OCI-LY7 (cell line): ENCODE measurements at places on chromosomes 11 and 22.

DNA sequence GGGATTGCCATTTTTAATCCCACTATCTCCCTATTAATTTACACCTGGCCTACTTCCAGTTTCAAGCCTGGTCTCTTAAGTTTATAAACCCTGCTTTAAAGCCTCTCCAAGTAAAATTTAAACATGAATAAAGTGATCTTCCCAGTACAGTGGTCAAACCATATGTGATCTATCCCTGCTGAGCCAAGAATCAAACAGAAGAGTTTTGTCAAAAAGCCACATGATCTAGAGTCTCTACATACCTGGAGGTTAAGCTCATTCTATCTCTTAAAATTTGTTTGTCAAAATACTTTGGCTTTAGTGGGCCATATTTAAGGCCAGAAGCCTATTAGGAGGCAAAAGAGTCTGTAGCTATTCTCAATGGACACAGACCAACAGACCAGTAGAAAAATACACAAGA, 42.9 kb upstream of the DDI1 start:
- DNase-seq = no peak

GRCh38 chr22:33875316-33875715, 45.0 kb downstream of the LARGE1 start:
- DNase-seq = no peak

DNA sequence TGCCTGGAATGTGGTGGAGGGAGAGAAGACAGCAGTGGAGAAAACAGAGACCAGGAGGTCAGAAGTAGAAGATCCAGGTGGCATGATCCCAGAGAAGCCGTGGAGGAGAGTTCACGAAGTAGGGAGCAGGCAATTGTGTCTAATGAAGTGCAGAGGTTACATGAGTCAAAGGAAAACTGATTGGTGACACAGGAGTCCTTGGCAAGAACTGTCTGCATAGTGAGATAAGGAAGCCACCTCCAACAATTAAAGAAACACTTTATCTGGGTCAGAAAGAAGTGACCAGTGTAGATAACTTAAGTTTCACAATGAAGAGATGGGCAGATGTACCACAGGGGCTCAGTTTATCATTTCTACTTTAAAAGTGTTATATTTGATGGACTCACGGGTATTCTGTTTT, 57.0 kb upstream of the PTH start:
- no peak for DNase-seq

DNA sequence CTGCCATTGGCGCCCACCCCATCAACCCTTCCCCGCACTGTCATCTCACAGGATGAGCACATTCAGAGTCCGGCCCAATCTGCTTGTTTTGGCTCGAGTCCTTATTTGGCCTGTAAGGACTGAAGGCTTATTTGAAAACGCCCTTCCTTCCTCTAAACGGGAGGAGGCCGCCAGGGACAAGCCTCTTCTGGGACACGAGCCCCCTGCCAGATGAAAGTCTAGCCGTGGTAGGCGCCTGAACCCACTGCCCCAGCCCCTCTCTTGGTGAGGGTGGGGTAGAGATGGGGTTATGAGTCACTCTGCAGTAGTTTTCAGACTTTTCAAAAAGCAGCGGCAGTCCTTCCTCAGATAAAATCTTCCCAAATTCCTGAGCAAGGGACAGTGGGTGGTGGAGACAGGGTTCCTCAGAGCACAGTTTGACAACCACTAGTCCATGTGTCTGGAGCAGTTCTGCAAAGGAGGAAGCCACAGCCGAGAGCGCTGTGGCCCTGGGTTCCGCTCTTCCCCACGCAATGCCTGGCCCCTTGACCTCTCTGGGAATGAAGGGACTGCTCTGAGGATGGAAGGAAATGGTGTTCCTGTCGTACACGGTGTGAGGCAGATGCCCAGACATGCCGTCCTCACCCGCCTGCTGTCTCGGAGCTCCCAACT, 57.0 kb downstream of the MYH9 start:
- no peak for DNase-seq

DNA sequence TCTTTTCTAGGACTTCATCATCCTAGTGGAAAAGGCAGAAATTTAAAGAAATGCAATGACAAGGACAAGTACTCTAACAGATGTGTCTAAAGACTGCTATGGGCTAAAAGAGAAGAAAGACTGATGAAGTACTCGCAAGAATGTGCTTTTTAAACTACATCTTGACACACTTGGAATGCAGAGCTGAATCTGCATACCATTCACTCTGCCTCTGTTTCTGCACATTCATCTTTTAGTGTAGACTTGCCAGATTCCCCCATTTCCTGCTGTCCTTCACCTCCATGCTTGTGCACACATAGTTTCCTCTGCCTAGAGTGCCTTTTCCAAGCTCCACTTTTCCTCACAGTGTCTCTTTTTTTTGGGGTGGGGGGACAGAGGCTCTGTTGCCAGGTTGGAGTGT, 239.0 kb upstream of the CCDC179 start:
- DNase-seq = no peak

DNA sequence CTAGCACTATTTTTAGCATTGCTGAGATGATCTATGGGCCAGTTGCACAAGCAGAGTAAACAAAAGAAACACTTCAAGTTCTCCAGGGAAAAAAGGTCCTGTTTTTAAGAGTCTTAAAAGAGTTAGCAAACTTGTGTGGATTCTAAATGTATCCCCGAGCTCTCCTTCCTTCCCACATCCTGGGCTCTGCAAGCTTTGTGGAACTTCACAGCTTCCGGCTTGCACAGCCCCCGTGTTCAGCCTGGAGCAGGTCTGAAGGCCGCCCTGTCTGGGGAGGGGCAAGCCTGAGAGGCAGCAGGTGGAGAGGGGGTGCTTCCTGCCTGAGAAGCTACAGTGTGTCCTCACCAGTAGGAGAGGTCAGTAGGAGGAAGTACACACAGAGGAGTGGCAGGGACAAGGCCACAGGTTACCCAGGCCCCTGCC, 35.1 kb upstream of the SUSD2 start:
- peak; percentile 83 for DNase-seq

- no peak for DNase-seq
Measured at GRCh38 chr22:43505896-43506295, 94.1 kb downstream of the MPPED1 start.

- no peak for DNase-seq
Measured at GRCh38 chr11:99535406-99535805, 514.7 kb downstream of the CNTN5 start.

GRCh38 chr22:26182723-26183122, 13.5 kb downstream of the SEZ6L start:
- no peak for DNase-seq

- DNase-seq = no peak
Measured at GRCh38 chr11:30488304-30488998, 97.7 kb downstream of the MPPED2 start.

- no peak for DNase-seq
Measured at GRCh38 chr11:11148596-11148995, 204.5 kb downstream of the CSNK2A3 start.

- DNase-seq = peak; percentile 32
Measured at GRCh38 chr11:11318961-11319360, 34.1 kb downstream of the CSNK2A3 start.

GRCh38 chr11:13784441-13784840, 116.0 kb downstream of the FAR1 start:
- no peak for DNase-seq

DNA sequence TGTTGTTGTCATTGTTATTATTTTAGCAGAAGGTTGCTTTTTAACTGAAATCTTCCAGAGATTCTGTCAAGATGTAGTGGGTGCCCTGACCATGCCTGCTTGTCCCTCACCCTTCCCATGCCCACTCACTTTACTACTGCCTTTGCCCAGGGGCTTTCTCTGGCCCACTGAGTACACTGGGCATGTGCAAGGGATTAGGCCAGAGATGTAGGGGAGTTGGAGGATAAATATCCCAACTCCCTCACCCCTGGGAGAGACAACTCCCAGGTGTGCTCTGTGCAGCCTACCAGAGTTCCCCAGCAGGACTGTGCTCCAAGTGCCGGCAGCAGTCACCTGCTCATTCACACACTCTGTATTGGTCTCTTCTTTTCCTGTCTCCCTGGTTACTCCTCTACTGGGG, 559.1 kb downstream of the MIAT start:
- DNase-seq = no peak
